ENCODE measurements at places on chromosomes 16 and 17. TPM values are rescaled to one million over a fixed set of nuclear protein-coding genes. Genes with fewer than 3 reads are reported as not detected.

DNA sequence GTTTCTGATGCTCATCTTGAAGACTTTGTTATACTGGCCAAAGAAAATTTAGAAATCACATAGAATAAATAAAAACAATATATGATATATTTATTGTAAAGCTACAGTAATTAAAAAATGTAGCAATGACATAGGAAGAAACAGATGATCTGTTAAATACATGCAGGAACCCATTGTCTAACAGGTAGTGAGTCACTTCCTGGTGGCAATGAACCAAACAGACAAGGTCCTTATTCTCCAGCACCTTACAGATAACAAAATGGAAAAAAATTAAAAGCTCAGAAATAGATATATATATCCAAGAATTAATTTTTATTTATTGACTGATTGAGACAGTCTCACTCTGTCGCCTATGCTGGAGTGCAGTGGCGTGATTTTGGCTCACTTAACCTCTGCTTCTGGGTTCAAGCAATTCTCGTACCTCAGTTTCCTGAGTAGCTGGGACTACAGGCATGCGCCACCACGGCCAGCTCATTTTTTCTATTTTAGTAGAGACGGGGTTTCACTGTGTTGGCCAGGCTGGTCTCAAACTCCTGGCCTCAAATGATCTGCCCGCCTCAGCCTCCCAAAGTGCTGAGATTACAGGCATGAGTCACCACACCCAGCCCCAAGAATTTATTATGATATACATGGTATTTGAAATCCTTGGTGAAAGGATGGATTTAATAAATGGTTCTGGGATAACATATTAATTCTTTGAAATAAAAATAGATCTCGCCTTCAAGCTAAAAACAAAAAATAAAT lies 7.5 kb downstream of the NETO2 start:
- DNase-seq = no peak

- no peak for DNase-seq
These were observed 10.7 kb downstream of the PRR29 start for GRCh38 chr17:64008830-64009229.

Gene FZD2
- polyA plus RNA-seq = 35.1 TPM

DNA sequence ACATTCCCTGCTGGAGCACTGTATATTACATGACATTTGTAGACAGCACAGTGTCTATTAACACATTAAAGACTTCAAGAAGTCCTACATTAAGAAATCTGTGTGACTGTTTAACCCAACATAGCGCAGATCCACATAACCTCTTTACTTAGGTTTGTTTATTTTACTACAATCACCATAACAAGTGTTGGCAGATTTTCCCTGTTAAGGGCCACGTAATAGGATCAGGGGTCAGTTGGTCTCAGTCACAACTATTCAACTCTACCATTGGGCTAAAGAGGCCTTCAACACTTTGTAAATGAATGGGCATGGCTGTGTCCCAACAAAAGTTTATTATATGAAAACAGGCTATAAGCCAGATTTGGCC lies 51.3 kb upstream of the ADORA2B start:
- no peak for DNase-seq
